ENCODE measurements at places on chromosomes 7 and 10.

DNA sequence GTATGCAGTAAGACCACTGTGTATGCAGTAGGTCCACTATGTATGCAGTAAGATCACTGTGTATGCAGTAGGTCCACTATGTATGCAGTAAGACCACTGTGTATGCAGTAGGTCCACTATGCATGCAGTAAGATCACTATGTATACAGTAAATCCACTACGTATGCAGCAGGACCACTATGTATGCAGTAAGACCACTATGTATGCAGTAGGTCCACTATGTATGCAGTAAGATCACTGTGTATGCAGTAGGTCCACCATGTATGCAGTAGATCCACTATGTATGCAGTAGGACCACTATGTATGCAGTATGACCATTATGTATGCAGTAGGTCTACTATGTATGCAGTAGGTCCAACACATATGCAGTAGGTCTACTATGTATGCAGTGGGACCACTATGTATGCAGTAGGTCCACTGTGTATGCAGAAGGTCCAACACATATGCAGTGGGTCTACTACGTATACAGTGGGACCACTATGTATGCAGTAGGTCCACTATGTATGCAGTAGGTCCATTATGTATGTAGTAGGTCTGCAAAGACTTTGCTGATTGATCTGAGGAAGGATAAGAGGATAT, 313.6 kb downstream of the ADARB2 start:
- DNase-seq, result no peak

- no peak for DNase-seq
Measured at GRCh38 chr7:2681929-2682799, 5.8 kb upstream of the AMZ1 start.

GRCh38 chr7:23471106-23471859, 992 bp upstream of the IGF2BP3 start:
- peak; percentile 50 for DNase-seq

GRCh38 chr10:3972460-3973301, 187.7 kb upstream of the KLF6 start:
- DNase-seq, result no peak

DNA sequence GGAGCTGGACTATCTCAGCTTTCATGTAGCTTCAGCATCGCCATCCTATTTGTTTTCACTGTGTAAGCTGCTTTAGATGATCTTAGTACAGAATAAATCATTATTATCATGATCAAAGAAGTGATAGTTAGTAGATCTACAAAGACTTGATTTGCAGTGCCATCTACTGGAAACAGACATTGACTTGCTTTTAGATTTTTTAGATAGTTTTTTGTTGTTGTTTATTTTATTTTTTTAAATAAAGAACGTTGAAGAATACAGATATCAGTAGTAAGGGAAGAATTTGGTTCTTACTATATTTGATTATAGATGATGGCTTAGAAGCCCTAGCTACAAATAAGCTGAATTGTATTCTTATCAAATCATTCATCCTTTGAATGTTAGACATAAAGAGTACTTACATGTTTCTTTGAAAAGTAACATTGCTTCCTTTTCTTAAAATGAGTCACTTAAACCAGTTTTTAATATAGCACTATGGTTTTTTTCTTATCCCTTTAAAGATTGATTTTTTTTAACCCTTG, 6.3 kb upstream of the SFMBT2 start:
- no peak for DNase-seq

DNA sequence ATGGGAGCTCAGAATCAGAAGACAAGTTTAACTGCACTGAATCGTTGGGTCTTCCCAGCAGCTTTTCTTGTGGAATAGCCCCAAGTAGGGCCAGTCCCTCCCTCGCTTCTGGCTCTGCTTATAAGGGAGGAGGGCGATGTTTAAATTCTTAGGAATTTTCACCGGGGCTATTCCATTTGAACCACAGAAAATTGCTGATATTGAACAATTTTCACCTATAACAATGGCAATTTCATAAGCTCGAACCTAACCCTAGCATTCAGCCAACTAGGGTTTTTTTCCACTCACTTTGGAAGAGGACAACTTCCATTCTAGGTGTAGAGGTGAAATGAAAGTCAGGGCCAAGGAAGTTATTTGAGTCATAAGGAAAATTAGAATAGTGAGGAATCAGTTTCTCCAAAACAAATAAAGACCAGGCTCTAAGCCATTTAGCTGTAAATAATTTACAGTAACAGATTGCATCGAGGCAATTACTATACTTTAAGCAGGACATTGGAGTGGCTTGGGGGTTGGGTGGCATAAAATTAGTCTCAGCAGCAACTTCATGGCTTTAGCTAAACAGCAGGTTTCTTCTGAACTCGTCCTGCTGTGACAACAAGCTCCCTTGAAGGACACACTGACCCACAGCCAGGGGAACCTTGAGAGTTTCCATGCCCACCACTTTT, 1.5 kb upstream of the ATP6V0A4 start:
- no peak for DNase-seq

DNA sequence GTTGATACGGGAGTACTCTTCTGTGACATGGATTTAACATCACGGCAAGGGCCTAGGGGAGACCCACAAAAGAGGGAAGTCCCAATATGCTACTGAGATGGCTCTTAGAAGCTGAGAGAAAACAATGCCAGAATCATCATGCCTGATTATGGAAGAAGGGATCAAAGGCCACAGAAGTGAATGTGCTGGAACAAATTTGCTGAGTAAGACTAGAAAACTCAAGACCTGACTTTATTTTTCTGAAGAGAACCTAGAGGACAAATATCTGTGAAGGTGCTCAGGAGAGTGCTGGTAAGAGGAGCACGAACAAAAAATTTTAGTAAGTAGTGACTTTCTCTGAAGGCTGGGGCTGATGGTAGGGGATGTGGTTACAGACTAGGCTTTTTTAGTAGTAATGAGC, 277.0 kb downstream of the ZEB1 start:
- no peak for DNase-seq

All from GM19239 (cell line).